Activated CD8-positive, alpha-beta memory T cell treated with anti-CD3 and anti-CD28 coated beads, Interleukin-2, amount 50 U/mL, for 48 hours (primary cell): ENCODE measurements at places on chromosomes 4 and X.
A peak's percentile ranks its signal among the peaks of the same experiment; 100 is the strongest.

DNA sequence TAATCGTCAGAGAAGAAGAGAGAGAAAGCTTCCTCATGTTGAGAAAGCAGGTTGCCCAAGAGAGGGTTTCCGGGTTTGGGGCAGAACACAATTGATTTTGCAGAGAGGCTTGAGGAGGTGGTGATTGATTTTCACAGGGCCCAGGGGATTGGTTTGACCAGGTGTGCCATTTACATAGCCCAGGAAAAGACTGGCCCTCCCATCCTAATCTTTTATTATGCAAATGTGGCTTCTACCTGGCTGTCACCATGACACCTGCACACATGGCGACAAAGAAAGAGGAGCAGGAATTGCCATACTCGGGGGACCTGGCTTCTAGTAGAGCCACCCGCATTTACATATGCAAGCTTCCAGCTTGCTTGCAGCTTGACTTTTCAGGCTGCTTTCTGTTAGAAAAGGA is 405.3 kb downstream of the PPP4R3C start:
- DNase-seq, result no peak

DNA sequence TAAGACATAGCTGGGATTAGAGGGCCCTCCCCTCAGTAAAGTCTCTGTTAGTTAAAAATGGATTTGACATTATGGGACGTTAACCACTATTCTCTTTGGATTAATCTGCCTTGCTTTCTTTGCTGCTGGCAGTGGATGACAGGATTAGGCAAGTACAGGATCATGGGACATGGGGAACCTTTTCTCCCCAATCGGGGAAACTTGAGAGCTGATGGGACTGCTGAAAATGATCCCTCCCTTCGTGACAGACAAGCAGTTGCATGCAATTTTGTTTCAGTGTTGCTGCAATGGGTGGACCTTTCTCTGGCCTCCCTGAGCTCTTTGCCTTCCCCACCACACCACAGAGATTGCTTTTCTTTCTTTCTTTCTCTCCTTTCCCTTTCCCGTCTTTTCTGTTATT is 120.2 kb upstream of the BANK1 start:
- DNase-seq, result no peak

- DNase-seq, result no peak
These were observed 332.0 kb downstream of the NKX6-1 start for GRCh38 chr4:84167093-84167492.

DNA sequence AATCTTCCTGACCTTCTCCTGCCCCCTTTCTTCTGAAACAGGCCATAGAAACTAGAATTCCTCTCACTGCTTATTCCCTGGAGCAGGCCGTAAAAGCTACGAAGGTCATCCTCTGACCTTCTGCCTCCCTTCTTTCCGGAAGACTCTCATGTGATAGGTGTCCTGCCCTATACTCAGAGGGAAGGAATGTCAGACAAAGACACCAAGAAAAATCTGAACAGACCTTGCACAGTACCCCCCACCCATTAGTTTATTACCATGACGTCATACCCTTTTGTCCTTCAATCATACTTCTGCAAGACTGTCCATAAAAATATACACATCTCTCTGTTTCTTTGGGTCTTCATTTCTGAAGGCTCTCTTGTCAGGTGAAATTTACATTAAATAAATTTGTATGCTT is 1523.9 kb downstream of the RPA4 start:
- no peak for DNase-seq

DNA sequence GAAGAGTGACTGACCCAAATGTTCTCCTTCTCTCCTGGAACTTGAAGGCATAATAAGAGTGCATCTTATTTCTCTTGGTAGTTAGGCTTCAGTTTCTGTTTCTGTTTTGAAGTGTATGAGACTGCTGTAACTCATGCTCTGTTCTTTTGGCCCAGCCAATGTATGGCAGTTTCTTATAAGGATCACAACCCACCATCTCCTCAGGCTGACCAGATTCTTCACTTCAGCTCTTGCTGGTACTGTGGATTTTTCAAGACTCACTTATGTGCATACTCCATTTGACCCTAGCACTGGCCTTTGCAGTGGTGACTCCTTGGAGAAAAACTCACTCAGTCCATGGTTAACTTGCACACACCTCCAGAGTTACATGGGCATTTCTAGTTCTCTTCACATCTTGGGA is 9.6 kb upstream of the YTHDC1 start:
- DNase-seq, result no peak

DNA sequence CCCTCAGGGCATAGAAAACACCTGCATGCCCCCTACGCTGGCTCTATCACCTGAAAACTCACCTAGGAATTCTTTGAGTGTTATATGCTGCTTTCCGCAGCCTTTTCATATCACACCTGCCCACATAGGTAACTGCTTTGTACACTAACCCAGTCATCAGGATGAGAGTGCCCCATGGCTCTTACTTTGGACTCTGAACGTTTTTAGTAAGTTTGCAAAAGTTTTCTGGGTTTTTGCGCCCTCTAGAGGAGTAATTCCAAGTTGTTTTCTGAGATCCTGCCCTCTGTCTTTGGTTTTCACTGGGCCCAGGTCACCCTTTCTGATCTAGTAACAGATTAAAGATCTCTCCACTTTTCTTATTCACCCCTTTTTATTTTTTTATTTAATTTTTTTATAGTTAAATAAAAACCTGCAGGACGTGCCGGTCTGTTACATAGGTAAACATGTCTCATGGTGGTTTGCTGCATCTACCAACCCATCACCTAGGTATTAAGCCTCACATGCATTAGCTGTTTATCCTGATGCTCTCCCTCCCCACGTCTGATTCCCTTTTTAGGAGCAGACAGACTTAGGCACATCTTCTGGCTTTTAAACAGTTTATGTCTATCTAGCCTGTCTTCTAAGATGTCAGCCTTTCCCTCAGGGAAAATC is 139.2 kb downstream of the NWD2 start:
- DNase-seq, result no peak

DNA sequence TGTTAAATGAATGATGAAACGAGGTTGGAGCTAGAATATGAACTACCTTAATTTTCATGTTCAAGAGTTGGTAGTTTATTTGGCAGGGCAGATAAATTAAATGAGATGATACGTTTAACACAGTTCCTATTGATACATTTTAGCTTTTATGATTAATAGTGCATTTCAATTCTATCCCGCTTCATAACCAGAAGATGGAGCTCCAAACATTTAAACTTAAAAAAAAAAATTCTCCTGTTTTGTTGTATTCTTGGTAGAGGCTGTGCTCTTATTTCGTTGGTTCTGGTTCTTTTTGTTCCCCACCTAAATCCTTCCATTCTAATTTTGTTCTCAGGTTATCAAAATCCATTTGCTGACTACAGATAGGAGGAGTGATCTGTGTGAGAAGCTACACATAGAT is 71.8 kb upstream of the PTPN13 start:
- DNase-seq, result no peak

GRCh38 chrX:46444011-46444410 is 101.2 kb downstream of the ZNF674 start:
- DNase-seq, result no peak

- no peak for DNase-seq
These were observed 30.2 kb upstream of the CYP4V2 start for GRCh38 chr4:186161138-186161537.

DNA sequence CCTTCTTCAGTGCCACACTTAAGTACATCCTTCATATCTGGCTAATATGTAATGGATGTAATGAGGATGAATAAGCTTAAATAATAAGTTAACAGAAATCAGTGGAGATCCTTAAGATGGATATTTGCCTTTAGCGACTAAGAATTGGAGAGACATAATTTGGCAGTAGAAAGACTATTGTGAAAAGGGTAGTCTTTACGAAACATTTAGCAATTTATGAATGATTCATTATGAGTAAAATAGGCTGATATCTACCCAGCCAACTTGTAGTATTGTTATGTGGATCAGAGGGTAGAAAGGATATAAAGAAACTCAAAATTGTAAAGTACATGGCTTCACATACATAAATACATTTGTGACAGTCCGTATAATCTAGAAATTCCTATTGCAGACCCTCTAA is 2371.8 kb downstream of the PCDH7 start:
- no peak for DNase-seq

- DNase-seq, result no peak
These were observed 44.2 kb upstream of the SHOX start for GRCh38 chrX:586351-586750.

GRCh38 chr4:17577665-17578481 is 875 bp downstream of the LAP3 start:
- peak; percentile 57 for DNase-seq

GRCh38 chrX:20729416-20729815 is 462.7 kb upstream of the RPS6KA3 start:
- DNase-seq, result no peak

DNA sequence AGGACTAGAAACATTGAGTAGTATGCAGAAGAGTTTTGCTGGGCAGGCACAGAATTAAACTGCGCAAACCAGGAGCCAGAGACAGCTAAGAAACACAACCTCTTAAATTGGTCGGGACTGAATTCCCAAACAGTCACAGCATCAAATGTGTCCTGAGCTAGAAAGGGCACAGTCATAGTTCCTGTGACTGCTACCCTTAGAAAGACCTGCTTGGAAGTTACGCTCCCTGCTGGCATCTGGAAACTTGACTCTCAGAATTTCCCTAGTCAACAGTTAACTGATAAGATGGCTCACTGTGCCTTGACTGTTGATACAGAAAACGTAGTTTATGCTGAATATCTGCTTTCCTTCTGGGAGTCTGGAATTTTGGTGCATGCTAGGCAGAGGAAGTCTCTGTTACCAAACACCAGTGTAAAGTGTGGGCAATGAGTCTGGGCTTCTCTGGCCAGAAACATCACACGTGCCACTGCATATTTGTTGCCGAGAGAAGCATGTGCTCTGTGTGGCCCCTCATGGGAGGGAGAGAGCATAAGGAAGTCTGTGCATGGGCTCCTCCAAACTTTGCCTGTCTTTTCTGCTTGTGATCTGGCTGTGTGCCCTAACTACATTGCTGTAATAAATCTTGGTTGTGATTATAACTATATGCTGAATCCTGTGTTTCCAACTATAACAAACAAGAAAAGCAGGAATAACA is 11.6 kb upstream of the EOLA2 start:
- no peak for DNase-seq

DNA sequence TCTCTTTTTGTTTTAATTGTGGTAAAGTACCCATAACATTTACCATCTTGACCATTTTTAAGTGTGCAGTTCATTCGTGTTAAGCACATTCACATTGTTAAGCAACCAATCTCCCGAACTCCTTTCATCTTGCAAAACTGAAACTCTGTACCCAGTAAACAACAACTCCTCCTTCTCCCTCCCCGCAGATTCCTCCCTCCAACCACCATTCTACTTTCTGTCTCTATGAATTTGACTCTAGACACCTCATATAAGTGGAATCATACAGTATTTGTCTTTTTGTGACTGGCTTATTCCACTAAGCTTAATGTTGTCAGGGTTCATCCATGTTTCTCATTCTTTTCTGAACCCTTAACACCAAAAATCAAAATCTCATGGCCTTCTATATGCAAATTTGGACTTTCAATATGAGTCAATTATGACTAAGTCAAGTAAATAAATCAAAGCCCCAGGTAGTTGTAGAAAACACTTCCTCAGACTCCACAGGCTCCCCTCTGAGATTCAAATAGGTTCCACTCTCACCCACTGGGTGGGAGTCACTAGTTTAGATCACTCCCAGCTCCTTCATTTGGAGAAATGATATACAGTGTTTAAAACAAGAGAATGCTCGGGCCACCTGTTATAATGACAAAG is 9.8 kb upstream of the RTL5 start:
- DNase-seq, result no peak

DNA sequence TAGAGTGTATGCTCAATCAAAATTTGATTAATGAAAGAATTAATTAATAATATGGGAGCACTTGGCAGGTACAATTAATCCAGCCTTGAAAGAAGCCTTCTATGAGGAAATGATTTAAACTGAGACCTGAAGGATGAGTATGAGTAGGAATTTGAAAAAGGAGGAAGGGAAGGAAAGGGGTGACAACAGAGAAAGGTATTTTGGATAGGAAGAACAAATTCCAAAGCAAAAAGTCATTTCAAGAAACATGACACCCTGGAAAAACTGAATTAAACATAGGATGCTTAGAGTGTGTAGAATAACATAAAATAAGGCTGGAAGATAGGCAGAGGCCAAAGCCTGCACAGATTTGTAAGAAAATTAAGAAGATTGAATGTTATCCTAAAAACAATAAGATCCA is 29.6 kb downstream of the PHOX2B start:
- DNase-seq, result no peak

- DNase-seq, result no peak
These were observed 52.8 kb upstream of the GPC4 start for GRCh38 chrX:133468051-133468450.

- DNase-seq, result no peak
These were observed 29.6 kb upstream of the NKRF start for GRCh38 chrX:119635799-119636198.

GRCh38 chrX:148354916-148355315 is 145.5 kb upstream of the AFF2 start:
- no peak for DNase-seq

DNA sequence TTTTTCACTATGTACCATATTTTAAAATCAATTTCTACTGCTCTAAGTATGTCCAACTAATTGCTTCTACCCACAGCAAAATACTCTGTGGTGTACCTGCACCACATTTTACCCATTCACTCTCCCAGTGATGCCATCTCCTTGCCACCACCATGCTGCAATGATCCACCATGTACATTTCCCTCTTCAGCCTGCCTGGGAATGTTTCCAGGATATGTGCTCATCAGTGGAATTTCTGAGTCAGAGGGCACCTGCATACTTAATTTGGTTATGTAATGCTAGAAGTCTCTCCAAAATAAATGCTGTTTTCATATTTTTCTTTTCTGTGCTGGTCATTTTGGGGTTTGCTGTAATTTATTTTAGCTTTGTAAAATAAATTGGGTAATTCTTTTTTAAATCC is 33.2 kb upstream of the OCIAD2 start:
- no peak for DNase-seq

GRCh38 chr4:23034731-23035130 is 342.0 kb downstream of the GBA3 start:
- DNase-seq, result no peak

DNA sequence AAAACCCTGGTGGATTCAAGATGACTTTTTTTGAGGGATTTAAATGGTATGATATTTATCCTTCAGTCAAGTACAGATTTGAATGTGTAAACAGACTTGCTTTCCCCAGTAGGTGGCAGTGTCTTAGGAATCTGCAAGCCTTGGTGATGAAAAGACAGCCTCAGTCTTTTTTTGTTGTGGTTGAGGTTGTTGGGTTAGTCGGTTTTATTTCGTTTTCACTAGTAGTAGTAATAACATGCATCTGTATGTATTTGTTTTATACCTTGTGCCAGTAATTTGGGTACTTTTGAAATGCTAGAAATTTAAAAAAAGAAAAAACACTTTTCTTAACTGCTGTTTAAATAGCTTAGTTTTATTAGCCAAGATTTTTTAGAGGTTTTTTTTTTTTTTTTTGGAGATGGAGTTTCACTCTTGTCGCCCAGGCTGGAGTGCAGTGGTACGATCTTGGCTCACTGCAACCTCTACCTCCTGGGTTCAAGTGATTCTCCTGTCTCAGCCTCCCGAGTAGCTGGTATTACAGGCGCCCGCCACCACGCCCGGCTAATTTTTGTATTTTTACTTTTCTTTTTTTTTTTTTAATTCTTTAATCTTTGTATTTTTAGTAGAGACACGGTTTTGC is 39.2 kb downstream of the COPS4 start:
- no peak for DNase-seq

- DNase-seq, result no peak
These were observed 64.7 kb upstream of the PTPN13 start for GRCh38 chr4:86529436-86529835.
